ENCODE measurements at places on chromosomes 2 and 18.

GRCh38 chr2:120737340-120738101 lies 1.9 kb downstream of the GLI2 start:
- no peak for DNase-seq

GRCh38 chr2:213185147-213185822 lies 33.9 kb upstream of the IKZF2 start:
- DNase-seq: no peak

- peak; percentile 24 for DNase-seq
Measured at GRCh38 chr2:42974721-42975717, 182.6 kb upstream of the HAAO start.

- no peak for DNase-seq
Measured at GRCh38 chr2:10517351-10518043, 69.4 kb upstream of the ODC1 start.

- DNase-seq: no peak
Measured at GRCh38 chr18:39942702-39943101, 2012.3 kb upstream of the PIK3C3 start.

DNA sequence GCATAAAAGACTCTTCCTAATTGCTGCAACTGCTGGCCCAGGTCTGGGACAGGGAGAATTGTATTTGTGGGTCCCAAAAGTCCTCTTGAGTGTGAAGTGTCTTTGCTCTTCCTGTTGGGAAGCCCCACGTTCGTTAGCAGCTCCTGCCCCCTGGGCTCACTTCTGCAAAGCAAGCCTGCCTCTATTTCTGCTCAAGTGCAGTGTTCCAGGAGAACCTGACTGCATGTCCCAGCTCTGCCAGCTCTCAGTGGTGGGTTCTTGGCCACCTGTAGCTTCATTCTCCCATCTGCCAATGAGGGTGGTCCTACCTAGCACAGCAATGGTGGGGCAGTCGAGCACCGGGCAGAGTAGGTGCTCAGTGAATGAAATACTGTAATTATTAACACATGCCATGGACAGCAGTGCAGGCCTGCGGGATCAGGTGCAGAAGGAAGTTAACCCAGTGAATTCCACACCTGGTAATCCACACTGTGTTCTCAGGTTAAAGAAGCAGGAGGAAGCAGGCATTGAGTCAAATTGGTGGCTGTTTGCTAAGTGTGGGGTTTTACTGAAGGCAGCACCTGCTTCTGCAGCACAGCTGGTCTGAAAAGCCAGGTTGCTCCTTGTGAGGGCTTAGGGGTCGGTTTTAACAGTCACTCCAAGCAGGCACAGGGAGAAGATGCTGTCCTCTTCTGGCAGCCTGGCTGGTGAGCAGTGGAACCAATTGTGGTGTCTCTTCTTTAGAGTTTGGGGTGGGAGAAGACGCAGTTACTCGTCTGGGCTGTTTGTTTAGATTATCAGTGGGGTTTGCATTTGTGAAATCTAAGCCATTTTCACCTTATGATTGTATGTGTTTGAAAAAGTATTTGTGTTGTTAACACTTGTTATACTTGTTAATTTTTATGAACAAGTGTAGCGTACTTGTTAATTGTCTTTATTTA lies 54.3 kb downstream of the DGKD start:
- DNase-seq: no peak

DNA sequence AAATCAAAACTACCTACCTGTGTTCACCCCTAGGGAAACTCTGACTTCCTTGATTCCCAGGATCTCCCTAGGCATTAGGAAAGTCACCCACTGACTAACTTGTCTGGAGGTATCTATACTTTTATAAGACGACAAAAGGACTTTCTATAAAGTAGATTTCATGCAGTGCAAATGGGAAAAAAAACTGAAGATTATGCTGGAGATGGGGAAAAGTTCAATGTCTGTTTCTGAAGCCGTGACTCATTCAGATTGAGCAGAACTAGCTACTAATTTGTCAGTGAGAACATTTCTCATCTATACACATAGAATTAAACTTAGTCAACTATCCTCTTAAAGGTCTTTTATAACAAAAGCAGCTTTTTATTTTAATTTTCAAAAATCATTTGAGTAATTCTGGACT lies 6.0 kb downstream of the SEPTIN10 start:
- no peak for DNase-seq

- no peak for DNase-seq
Measured at GRCh38 chr18:11029021-11029420, 120.3 kb downstream of the PIEZO2 start.

DNA sequence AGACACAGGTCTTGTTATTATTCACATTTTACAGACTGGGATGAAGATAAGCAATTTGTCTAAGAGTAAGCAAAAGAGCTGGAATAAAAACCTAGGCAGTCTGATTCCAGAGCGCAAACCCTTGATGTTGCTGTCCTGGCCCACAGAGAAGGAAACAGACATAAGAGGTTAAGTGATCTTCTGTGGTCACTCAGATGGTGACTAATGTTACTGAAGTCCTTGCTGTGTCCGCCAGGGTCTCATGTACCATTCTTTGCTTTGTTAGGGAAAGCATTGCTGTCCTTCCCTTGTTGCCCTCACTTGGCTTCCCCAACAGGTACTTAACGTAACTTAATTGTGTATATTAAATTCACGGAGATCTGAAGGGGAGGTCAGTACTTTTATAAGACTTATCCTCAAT lies 14.9 kb upstream of the FAP start:
- no peak for DNase-seq

GRCh38 chr2:134218930-134219658 lies 34.8 kb upstream of the MGAT5 start:
- DNase-seq: peak; percentile 55

GRCh38 chr2:158776231-158776630 lies 18.9 kb upstream of the DAPL1 start:
- DNase-seq: no peak

GRCh38 chr2:198347946-198348345 lies 543.6 kb downstream of the PLCL1 start:
- DNase-seq: no peak

GRCh38 chr2:144358374-144358964 lies 161.4 kb downstream of the ZEB2 start:
- no peak for DNase-seq

DNA sequence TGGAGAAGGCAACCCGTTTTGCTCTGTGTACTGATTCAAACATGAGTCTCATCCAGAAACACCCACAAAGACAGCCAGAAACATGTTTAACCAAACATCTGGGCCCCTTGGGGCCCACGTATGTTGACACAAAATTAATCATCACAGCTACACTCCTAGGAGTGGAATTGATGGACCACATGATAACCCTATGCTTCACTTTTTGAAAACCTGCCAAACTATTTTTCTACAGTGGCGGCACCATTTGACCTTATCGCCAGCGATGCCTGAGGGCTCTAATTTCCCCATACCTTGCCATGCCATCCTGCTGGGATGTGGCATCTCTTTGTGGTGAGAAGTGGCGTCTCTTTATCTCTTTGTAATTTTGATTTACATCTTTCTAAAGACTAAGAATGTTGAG lies 38.5 kb downstream of the PSMG2 start:
- DNase-seq: no peak

GRCh38 chr2:55782528-55783173 lies 89.0 kb upstream of the PNPT1 start:
- no peak for DNase-seq

GRCh38 chr18:3217948-3218647 lies 1.7 kb downstream of the MYOM1 start:
- DNase-seq: no peak

DNA sequence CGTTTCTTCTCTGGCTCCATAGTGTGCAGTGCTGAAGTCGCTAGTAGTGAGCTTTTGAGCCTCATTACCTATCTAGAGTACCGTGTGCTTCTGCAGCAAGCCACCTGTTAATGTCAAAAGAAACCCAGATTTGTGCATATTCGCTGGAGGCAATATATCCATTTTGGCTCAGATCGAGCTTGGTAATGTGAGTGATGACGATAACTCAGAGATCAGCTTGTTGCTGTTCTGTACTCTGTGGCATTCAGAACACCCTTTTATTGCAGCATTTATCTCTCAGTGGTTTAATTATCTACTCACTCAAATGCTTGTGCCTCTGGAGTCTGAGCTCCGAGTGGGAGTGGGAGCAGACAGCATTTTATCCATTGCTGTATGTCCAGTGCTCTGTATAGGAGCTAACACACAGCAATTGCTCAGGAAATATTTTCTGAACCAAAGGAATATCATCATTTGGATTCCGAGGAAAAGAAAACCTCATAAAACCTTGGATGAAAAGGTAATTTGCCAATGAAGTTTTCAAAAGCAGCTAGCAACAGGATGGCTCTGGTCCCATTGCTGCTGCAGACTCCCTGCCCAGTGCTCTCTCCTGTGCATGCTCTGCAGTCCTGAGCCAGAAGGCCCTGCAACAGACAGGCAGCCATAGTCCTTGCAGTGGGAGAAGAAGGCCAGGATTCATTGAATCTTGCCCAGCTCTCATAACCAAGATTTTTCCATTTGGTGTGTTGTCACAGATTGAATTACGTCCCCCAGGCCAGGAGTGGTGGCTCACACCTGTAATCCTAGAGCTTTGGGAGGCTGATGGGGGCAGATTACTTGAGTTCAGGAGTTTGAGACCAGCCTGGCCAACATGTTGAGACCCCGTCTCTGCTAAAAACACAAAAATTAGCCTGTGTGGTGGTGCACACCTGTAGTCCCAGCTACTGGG lies 183.8 kb downstream of the MYCN start:
- no peak for DNase-seq

DNA sequence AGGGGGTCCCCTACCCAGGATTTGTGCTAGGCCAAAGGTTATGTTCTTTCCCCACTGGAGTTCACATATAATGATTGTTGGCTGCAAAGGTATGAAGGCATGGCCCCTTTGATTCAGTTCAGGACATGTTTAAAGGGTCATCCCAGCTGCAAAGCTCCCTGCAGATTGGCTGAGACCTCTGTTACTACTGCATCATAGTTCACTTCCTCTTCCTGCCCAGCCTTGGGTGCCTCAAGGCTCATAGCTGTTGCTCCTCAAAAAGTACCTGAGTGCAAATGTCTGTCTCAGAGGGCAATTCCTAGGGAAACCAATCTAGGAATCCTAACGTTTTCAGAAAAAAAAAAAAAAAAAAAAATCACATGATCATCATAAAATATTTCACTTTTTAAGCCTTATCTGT lies 125.1 kb downstream of the ATL2 start:
- DNase-seq: no peak

DNA sequence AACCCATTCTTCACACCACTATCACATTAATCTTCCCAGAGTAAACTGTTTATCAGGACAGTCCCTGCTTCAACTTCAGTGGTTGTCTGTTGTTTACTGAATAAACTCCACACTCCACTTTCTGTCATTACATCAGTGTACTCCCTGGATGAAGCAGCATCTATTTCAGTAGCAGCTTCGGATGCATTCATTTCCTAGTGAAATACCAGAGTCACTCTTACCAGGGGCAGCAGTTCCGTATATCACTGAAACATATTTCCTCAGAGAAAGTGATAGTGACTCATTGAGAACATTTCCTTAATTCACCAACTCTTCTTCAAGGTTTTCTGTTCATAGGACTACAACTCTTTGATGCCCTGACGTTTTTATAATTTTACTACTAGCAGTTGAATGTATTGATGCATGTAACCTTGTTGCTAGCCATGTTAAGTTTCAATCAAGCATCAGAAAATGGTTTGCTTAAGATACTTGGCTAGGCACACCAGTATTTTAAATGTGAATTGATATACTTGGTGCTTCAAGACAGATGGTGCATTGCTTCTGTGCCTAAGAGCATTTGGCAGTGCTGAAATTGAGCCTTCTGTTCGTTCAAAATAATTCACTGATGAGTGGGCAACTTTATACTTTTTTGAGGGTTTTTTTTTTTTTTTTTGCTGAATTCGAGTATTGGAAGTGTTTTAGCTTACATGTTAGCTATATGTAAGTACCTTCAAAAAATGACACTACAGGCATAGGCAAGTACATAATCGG lies 92.3 kb downstream of the UBE2E3 start:
- DNase-seq: no peak

- DNase-seq: no peak
Measured at GRCh38 chr2:207883002-207883780, 113.5 kb upstream of the FZD5 start.

- no peak for DNase-seq
Measured at GRCh38 chr18:46418663-46419260, 238.3 kb downstream of the LOXHD1 start.

- DNase-seq: no peak
Measured at GRCh38 chr2:54088191-54088634, 27.2 kb upstream of the ACYP2 start.

DNA sequence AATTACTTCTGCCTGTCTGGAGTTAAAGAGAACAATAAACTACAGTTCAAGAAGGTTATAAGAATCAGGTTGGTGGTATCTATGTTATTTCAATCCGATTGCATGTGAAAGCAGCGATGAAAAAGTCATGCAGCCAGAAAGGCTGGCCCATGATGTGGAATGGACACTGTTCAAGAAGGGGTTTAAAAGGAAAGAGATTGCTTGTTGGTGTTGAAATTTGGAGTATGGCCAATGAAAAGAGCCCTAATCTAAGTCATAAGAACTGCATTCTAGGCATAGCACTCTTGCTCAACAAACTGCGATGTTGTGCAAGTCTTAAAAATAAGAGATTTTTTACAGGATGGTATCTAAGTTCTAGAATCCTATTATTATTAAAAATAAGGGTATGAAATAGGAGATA lies 61.3 kb downstream of the EFEMP1 start:
- DNase-seq: no peak

DNA sequence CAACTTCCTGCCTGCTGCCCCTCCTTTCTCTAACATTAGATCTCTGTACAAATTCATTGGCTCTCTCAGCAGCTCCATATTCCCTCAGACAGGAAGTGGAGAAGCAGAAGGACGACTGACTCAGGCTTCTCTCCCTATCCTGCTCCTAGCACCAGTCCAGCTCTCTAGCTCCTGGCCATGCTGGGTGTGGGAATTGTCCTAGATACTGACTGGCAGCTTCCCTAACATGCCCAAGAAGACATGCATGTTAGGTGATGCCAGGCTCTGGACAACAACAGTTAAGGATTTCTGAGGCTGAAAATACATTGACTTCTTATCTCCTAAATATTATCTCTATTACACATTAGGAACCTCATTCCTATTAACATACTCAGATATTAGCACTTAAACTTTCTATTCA lies 292.9 kb downstream of the IKZF2 start:
- DNase-seq: no peak

GRCh38 chr2:67561457-67561965 lies 164.4 kb downstream of the ETAA1 start:
- DNase-seq: no peak

DNA sequence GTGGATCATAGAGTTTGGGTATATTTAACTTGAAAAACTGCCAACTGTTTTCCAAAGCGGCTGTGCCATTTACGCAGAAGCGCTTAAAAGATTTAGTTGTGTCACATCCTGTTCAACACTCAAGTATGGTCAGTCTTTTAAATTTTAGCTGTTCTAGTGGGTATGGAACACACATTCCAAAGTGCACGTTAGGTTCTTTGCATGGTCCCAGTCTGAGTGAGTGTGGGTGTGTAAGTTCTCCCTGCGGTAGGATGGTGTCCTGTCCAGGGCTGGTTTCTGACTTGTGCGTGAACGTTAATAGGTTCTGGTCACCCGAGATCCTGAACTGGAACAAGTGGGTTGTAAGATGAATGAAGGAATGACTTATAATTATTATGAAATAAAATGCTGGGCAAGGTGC lies 28.4 kb upstream of the IL36G start:
- no peak for DNase-seq

- no peak for DNase-seq
Measured at GRCh38 chr2:55837073-55837472, 86.5 kb downstream of the EFEMP1 start.

GRCh38 chr2:112029164-112029563 lies 25.9 kb upstream of the TMEM87B start:
- no peak for DNase-seq

- DNase-seq: no peak
Measured at GRCh38 chr18:67354091-67354490, 162.4 kb downstream of the DSEL start.

- no peak for DNase-seq
Measured at GRCh38 chr2:23904692-23905091, 22.2 kb downstream of the ATAD2B start.

Measured in central memory CD4-positive, alpha-beta T cell (primary cell).